Panc1 (cell line): ENCODE measurements at places on chromosomes 3 and 15.

DNA sequence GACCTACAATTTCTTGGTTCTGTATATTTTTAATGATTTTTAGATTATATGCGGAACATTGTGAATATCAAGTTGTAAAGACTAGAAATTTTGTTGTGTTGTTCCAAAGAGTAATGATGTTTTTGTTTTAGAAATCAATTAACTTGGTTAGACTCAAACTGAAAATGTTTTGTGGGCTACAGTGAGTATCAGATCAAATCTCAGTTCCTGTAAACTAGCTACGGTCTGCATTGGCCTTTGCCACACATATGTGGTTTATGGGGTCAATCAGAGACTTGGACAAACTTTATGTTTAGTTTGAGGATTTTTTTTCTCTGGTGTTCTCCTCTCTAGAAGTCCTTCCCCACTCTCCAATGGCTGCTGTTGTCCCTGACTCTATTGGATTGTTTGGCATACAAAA, 308.0 kb upstream of the THRB start:
- DNase-seq = no peak

- DNase-seq = no peak
Observed at GRCh38 chr3:105907777-105908176, 39.0 kb upstream of the CBLB start.

DNA sequence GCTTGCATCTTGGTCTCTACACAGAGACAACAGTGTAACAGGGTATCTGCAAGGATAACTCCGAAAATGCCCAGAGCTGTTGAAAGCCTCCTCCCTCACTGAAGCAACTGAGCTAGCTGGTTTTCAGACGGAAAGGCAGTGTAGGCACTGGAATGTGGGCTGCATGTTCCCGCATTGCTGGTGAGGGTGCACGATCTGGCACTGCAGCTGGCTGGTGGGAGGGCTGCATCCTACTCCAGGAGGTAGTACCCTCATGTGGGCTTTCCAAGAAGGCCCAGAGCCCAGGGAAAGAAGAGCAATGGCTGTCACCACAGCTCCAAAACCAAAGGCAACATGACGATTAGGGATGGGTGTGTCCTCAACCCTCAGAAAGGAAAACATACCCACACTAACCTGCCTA, 28.7 kb upstream of the RPS17 start:
- no peak for DNase-seq

DNA sequence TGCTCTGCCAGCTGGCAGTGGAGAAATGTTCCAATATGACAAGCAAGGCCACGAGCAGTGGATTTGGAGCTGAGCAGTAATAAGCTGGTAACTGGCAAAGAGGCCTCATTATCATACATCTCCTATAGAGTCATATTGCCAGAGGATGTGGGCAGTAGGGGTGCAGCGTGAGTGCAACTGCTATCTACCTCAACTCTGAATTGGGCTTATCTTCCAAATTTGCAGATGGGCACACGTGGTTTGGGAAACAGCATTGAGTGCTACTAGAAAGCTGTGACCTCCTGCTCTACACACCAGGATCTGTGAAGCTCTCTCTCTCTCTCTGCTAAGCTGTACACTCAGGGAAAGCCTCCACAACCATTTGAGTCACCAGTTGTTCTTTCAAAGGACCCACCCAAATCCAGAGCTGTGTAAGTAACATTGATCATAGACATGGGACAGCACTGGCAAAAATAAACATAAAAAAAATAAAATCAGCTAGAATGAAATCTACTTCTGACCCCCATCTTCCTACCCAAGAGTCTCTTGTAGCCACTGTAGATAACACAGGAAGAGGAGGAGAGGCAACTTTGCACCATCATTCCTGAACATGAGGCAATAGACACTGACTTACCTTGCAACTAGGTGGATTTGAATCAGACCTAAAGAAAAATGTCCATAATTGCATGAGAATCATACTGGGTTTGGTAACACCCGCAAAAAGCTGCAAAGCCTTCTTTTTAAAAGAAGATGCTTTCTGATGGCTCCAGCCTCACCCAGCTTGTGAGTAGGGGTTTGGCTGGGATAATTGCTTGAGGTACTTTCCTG, 82.9 kb upstream of the THBS1 start:
- DNase-seq = no peak

- DNase-seq = no peak
Observed at GRCh38 chr3:123140550-123140949, 61.2 kb upstream of the SEC22A start.

- DNase-seq = no peak
Observed at GRCh38 chr15:63493436-63493835, 11.0 kb upstream of the USP3 start.

GRCh38 chr3:169847896-169848295, 21.8 kb downstream of the LRRC31 start:
- no peak for DNase-seq

GRCh38 chr3:46705751-46706552, 4.8 kb downstream of the TMIE start:
- DNase-seq = no peak

DNA sequence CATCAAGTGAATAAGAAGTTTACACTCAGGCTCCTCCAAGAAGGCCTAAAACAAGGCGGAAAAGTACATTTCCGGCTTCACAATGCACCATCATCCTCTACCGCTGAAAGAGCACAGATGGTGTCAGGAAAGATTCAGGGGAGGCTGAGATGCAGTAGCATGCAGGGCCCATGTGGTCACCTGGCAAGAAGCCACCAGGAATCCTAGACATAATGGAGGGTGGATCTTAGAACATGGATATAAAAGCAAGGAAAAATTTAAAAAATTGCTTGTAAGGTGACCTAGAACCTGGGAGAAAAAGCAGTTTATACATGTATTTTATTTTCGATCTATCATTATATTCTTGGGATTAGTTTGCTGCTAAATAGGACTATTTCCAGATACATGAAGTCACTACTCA, 21.9 kb upstream of the OTOL1 start:
- no peak for DNase-seq

- DNase-seq = no peak
Observed at GRCh38 chr3:156181509-156181908, 61.1 kb downstream of the KCNAB1 start.

DNA sequence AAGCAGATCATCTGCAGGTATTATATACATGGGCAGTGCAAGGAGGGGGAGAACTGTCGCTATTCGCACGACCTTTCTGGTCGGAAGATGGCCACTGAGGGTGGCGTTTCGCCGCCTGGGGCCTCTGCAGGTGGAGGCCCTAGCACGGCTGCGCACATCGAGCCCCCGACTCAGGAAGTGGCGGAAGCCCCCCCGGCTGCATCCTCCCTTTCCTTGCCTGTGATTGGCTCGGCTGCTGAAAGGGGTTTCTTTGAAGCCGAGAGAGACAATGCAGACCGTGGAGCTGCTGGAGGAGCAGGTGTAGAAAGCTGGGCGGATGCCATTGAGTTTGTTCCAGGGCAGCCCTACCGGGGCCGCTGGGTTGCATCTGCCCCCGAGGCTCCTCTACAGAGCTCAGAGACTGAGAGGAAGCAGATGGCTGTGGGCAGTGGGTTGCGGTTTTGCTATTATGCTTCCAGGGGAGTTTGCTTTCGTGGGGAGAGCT, 639 bp downstream of the MKRN3 start:
- DNase-seq = no peak

DNA sequence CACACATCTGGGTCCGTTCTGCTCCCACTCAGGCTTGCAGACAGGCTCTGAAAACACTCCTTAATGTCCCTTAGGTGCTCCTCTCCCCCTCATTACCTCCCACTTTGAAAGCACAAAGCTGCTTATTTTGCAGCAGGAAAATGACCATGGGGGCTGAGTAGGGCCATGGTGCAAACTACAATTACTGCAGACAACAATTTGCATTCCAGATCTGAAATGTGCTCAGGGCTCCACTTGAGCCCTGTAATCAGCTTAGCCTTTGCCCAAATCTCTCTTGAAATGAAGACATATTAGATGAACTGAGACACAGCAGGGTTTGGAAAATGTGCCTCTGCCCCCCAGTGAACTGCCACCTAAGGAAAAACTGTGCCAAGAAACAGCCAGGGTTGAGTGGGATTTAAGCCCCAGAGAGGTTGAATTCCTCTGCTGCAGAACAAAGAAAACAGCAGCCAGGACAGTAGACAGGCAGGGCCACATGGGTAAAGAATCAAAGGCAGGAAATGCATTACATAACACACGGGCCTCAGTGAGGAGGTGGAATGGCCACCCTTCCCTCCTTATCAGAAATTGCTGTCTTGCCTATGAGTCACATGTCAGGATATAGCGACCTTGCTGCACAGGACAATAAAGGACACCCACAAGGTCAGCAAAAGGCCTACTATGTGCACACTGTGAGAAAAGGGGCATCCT, 126.8 kb upstream of the ARHGEF3 start:
- DNase-seq = no peak
